Caco-2 (cell line): ENCODE measurements at places on chromosomes 7 and 10. TPM values are rescaled to one million over a fixed set of nuclear protein-coding genes. Genes with fewer than 3 reads are reported as not detected.

DNA sequence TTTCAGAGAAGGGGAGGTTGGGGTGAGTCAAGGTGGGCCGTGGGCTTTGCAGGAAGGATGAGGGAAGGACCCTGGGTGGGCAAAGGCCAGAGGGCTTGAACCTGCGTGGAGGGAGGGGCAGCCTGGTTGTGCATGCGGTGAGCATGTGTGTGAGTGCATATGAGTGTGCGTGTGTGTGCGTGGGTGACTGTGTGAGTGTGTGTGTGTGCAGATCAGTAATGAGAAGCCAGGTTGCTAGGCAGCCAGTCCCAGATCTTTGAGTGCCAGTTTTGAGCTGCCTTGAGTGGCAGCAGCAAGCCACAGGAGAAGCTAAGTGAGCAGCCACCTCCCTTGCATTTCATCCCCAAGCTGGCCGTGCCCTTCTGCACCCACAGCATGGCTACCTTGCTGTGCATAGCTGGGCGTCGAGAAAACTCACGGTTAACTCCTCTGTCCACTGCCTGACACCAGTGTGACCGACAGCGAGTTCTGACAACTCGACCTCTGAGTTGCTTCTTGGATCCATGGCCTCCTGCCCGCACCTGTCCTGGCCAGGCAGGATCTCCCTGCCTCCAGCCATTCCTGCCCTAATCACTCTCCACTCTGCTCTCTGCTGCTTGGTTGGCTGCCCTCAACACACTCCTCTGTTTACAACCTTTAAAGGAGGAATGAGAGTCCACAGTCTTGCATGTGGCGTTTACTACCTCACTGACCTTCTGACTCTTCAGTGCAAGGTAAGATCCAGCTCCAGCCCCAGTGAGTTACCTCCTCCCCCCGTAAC is 775.4 kb downstream of the TYW1 start:
- no peak for DNase-seq

DNA sequence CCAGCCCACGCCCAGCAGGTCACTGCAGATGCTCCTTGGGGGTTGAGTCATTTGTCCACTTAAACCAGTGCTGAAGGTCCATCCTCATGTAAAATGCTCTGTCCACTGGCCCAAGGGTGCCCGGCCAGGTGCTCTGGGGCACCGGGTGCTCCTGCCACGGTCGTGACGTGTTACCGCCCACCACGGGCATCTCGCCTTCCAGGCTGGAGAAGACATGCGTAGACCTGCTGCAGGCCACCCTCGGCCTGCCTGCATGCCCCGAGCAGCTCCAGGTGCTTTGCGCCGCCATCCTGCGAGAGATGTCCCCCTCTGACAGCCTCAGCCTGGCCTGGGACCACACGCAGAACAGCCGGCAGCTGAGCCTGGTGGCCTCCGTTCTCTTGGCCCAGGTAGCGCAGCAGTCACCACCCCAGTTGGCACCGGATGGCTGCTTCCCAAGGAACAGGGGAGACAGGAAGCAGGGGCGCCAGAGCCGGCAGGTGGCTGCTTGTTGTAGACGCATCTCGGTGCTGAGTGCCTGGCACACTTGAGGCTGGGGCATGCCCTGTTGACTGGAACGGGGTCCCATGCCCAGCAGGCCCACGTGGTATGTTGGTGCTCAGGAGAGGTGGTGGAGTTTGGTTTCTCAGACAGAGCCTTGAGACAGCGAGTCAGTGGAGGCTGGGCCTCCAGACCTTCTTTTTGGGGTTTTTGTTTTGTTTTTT is 6.1 kb downstream of the AP5Z1 start:
- no peak for DNase-seq

DNA sequence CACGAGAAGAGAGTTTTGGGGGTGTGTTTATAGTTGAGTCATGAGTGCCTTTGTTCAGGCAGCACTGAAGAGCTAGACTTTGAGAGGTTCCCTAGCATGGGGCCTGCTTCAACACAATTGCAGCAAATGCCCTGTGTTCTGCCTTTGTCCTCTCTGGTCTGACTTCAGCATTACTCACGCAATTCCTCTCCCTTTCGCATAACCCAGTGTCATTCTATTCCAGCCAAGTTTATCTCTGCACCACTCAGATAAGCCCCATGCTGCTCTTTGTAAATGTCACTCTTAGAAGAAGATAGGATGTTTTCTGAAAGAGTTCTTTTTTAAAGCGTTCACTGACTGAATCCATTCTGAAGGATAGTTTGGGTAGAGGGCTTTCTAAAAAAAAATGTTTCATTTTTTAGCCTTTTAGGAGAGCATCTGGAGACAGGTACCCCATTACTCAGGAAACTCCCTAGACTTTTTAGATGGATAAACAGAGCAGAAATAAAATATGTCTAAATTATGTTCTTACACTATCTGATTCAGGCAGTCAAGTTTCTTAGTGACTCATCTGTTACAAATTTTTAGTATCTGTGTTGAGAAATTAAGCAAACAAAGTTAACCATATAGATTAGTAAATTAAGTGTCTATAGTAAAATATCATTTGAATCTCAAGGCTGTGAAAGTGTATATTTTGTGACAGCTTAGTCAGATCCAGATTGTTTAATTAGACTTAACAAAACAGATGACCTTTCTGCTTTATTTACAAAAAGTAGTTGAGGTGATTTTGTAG is 318.5 kb downstream of the GPR158 start:
- no peak for DNase-seq

DNA sequence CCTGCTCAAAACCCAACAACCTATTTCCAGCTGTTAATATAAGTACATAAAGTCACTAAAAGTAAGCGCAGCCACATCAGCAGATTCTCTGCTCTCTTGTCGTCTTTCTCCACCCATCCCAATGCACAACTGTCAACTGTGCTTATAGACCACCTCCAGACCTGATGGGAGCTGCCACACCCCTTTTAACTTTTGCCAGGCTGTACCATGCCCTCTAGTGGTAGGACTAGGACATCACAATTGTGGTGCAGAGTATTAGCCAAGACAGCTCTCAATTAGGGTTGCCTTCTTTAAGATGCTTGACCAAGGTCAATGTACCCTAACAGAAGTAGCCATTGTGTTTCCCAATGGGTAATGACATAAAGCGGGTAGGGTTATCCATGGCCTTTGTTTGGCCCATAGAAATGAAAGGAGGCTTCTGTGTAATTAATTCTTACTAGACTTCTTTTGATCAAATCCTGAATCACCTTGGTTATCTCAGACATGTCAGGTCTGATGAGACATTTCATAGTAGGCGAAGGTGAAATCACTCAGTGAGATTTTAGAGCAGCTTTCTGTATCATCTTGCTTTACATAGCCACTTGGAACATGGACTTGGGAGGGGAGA is 68.1 kb downstream of the SCRN1 start:
- peak; percentile 66 for DNase-seq

Gene NOC3L
- total RNA-seq: 39.9 and 42.3 TPM in 2 replicates

Gene ZC3HAV1L
- 22.1 and 24.6 TPM in 2 replicates for total RNA-seq
